Activated naive CD4-positive, alpha-beta T cell treated with anti-CD3 and anti-CD28 coated beads, Interleukin-2, amount 50 U/mL, for 16 hours (primary cell): ENCODE measurements at places on chromosomes 6 and 20.

- no peak for DNase-seq
Observed at GRCh38 chr6:44942798-44943197, 385.3 kb upstream of the RUNX2 start.

DNA sequence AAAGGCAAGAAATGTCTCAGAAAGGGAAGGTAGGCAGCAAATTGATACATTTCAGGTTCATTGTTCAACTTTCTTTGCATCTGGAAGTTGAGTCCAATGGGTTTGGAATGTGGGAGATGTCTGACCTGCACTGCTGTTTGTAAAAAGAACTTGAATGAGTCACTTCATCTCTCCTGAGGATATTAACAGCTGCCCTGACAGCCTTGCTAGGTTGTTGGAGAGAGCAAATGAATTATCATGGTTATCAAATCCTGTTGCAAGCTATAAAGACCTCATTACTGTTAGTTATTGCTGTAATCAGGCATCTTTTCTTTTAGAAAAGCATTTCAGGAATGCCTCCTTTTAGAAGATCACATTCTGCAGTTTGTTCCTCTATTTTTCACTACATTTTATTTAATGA is 23.0 kb upstream of the FLRT3 start:
- no peak for DNase-seq

DNA sequence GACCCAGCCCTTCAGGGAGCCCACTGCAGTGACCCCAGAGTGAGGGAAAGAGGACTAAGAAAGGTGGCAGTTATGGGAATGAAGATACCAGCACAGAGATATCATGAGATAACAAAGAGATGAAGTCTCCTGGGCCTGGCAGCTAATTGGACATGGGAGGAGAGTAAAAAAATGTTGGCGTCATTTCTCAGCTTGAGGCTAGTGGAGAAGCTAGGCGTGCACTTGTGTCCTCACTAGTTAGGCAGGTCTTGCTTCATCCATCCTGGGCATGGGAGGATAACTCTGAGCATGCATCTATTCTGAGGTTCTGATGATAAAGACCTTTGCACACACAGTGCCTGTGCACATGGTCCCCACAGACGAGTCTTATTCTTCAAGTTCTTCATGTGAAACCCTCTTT is 4.1 kb upstream of the GFOD1 start:
- DNase-seq = no peak

- no peak for DNase-seq
Observed at GRCh38 chr6:16486661-16487060, 248.3 kb downstream of the GMPR start.

GRCh38 chr20:37231947-37232630 is 29.5 kb downstream of the GHRH start:
- no peak for DNase-seq

DNA sequence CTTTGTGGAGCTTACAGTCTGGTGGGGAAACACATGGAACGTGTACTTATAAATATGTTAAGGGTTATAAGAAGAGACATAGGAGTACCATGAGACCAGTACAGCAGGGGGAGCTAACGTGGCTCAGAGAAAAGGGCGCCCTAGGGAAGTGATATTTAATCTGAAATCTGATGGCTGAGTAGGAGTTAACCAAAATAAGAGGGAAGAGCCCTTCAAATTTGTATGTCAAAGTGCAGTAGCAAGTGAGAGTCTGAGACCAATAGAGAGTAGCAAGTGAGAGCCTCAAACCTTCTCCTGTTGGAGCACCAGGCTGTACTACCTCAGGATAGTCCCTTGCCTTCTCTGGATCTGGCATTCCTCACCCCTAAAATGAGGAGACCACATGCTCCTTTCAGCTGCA is 6.1 kb upstream of the PKIG start:
- no peak for DNase-seq

- no peak for DNase-seq
Observed at GRCh38 chr6:129510950-129511349, 199.0 kb downstream of the ARHGAP18 start.

DNA sequence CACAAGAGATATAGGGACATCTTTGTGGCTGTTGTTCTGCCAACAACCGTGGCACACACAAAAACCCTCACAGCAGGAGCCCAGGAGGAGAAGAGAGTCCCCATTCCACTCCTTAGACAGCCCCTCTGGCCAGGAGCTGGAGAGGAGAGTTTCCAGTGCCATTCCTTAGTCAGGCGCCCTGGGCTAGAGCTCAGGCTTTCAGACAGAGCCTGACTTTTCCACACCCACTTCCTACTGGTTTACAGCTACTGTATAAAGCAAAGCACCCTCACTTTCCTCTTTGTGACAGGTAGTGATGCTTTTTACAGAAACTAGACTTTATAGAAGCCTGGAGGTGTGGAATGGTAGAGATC is 145.9 kb downstream of the SYCP2 start:
- no peak for DNase-seq
